ENCODE measurements at places on chromosomes 12 and 14.
A peak's percentile ranks its signal among the peaks of the same experiment; 100 is the strongest.

- no peak for DNase-seq
Measured at GRCh38 chr14:51680031-51680430, 28.3 kb downstream of the FRMD6 start.

DNA sequence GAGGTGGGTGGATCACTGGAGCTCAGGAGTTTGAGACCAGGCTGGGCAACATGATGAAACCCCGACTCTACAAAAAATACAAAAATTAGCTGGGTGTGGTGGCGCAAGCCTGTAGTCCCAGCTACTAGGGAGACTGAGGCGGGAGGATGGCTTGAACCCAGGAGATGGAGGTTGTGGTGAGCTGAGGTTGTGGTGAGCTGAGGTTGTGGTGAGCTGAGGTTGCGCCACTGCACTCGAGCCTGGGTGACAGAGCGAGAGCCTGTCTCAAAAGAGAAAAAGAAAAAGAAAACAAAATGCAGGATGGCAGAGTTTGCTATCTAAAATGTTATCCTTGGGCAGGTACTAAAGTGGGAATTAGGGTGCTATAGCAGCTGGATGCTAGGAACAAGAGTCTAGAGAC, 10.8 kb upstream of the GPRC5A start:
- no peak for DNase-seq

DNA sequence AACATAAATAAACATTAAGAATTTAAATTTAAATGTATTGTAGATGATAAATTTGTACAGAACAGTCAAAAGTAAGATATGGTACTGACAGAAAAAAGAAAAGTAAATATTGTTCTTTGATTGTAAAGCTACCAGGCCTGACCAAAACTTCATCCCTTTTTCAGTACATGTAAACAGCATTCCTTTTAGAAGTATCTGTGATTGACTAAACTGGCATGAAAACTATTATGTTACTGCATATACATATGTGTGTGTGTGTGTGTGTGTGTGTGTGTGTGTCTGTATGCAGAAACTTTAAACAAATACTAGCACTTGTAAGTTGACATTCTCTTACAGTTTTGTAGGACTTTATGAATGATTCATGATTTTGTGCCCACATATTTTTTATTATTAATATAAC, 270.9 kb downstream of the C12orf50 start:
- DNase-seq = no peak

DNA sequence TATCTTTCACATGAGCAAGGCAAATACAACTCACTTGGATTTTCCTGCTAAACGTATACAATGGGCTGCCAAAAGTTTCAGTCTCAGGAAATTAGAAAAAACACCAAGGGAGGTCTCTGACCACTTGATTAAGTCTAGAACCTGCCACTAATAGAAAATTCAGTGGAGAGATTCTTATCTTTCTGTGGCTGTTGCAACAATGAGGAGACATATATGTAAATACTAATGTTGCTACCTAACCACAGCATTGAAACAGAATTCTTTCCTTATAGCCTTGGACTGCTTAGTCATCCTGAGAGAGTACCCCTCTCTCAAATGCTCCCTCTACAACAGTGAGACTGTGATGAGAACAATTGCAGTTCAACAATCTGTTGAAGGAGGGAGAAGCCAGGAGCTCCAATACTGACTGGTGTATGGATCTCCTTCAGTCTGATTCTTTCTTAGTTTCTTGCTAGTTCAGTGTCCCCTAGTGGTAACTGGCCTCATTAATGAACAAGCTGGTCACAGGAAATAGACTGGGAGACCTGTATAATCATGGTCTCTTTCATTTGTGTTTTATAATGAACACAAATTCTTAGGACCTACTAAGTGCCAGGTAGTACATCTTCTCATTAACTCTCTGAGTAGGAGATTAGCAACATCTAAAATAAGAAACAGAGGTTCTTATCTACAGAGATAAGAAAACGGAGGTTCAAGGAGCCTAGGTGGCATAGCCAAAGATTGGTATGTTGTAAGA, 164.5 kb downstream of the SLC38A4 start:
- DNase-seq = peak; percentile 12

- no peak for DNase-seq
Measured at GRCh38 chr12:57727758-57728395, 10.7 kb downstream of the AGAP2 start.

GRCh38 chr14:68628605-68629310, 164.1 kb downstream of the ZFP36L1 start:
- peak; percentile 61 for DNase-seq

DNA sequence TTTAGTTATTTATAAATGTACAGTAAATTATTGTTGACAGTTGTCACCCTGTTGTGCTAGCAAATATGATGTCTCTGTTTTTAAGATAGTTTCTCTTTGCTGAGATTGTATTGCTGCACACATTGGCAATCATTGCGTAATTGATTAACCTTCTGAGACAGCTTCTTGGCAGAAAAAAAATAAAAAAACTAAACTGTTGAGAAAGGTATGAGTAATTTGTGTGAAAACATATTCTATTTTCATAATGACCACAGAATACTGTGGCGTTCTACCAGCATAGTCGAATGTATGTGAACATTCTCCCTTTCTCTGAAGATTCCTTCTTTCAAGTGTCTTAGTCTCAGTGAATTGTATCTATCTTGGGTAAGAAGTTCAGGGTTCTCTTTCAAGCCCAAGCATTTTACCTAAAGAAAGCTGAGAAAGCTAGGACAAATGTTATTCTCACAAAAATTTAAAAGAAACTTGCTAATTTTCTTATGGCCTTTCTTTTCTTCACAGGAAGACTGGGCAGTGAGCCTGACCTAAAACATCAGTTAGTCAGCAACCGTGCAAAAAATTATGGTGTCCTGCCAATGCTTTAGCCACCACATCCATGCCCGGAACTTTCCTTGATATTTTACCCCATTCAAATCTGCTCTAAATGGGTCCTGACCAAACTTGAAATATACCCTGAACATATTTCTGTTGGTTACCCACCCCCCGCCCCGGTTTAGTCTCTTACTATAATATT, 69.0 kb upstream of the REP15 start:
- no peak for DNase-seq

DNA sequence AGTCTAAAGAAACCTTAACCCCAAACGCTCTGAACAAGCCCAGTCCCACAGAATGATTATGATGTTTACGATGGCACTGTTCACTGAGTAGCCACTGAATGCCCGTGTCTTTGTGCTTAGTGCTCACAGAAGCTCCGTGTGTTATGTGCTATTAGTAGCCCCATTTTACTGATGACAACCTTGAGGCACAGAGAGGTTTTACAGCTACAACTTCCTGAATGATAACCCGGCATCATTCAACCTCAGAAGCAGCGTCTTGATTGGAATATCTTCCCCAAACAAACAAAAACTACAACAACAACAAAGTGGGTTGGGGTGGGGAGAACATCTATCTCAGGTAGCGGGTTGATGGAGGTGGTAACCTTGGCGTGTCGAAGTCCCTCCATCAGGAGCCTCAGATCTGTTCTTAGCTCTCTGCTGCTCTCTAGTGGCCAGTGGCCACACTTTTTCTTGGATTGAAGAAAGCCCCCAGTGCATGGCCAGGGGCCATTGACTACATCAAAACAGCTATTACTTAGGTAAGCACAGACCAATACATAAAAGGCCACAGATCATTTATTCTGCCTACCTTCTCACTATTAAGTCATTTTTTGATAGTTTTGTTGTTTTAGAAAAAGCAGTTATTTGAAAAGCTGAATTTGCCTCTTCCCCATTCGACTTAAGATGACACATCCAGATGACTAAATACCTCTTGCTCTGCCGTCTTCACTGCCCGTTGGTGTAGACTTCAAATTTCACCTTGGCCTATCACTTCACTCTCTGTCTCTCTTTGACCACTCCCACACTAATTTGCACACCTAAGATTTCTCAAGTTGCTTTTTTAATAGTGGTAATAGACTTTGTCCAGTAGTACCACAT, 376.9 kb downstream of the GALC start:
- peak; percentile 7 for DNase-seq

DNA sequence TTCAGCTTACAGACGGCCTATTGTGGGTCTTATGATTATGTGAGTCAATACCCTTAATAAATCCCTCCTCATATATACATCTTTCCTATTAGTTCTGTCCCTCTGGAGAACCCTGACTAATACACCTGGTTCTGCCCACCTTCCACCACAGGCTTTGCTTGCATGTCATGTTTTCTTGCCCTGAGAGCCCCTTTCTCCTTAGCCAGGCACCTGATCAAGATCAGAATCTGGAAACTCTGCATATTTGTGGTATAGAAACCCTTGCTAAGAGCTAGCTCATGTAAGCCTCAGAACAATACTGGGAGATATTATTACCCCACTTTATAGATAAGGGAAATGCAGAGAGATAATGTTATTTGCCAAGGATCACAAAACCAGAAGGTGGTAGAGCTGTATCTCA, 52.9 kb upstream of the JDP2 start:
- DNase-seq = no peak

GRCh38 chr12:56128670-56129205, 671 bp downstream of the ESYT1 start:
- no peak for DNase-seq

GRCh38 chr12:115451780-115452736, 768.1 kb upstream of the TBX3 start:
- no peak for DNase-seq

DNA sequence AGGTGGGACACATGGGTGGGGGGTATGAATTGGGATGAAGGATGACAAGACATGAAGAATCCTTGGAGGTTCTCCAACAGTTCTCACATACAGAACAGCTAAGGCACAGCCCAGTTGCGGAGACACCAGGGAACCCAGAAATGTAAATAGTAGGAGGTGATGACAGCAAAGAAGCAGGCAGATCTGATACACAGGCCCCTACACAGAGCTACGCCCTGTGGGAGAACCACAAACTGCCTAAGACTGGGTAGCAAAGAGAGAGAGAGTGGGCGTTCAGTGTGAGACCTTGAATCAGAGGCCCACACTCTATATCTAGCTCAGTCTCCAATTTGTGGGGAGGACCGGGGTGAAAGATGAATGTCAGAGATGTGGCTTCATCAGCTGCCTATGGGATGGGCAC, 9.5 kb upstream of the NUMB start:
- no peak for DNase-seq

DNA sequence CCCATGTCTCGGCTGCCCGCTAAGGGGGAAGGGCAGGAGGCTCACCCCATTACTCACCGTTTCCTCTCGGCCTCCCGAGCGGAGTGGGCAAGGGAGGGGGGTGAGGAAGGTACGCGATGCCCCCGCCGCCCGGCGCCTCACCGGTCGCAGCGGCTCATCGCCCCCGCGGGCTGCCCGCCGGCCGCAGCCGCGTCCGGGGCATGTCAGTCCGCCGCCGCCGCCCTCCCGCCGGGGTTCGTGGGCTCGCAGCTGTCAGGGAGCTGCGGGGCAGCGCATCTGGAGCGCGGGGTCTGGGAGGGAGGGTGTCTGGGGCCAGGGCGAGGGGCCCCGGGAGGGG, 461 bp downstream of the SLC8A3 start:
- DNase-seq = no peak

- peak; percentile 41 for DNase-seq
Measured at GRCh38 chr12:106919910-106920544, 35.7 kb upstream of the TMEM263 start.

Data from CD4-positive, alpha-beta T cell treated with Interleukin-17A for 4 hours (primary cell).